Stimulated activated CD4-positive, alpha-beta T cell treated with anti-CD3 and anti-CD28 coated beads, Interleukin-1b, Interleukin-23, amount 100 ng/mL, for 1 hour (primary cell): ENCODE measurements at places on chromosomes 3 and 15.

DNA sequence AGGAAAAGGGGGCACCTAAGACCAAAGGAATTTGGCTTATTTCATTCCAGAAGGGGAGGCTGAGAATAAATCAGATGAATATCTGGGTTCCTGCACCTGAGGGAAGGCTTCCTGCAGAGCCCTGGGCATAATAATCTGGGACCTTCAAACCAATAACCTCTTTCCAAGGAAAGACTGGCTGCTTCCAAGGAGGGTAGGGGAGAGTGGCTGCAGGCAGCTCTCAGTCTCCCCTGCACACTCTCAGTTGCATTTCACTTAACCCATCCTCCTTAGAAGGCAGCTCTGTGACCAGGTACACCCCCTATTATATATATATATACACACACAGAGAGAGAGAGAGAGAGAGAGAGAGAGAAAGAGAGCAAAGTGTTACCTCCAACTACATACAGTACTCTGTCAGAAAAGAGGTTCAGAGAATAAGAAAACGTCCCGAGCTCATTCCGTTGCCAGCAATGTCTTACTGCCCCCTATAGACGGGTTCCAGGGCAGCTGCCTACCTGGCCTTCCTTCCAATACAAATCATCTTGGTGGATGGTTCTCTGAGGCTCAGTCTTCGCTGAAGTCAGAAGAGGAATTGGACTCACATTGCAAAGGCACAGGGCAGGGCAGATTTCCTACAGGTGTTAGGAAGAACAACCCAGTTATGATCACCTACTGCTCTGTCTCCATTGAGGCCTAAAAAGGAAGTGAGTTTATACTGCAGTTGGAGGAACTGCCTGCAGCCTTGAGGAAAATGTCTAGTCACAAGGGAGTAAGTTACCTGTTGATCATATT lies 26.1 kb downstream of the CAPN3 start:
- DNase-seq = no peak

GRCh38 chr3:24389108-24390090 lies 105.3 kb downstream of the THRB start:
- DNase-seq = no peak

DNA sequence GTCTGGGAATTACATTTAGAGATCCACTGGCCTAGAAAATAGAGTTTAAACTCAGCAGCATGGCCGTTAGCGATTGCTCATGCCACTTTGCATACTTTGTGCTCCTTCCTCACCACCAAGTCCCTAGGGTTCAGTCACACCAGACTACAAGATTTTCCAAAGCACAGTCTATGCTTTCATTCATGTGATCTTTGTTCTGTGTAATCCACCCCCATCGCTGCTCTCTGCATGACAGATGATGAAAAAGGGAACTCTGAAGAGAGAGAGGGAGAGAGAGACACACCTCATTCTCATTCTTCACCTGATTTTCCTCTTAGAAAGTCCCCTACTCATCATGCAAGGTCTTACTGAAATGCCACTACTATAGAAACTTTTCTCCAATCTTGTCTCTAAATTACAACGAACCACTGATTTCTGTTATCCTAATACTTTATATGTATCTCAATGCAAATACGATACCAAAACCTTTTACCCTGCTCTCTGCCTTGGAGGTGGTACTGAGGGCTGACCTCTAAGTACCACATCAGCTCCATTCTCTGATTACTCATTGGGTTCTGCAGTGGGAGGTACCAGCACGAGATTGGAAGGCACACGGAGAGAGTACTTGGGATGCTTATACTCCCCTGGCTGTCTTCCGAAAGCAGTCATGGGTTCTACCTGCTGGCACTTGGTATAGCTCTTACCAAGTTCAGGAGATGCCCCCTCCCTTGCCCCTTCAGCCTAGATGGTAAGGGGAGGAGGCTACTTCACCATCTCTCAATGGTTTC lies 1.1 kb upstream of the PARP15 start:
- DNase-seq = no peak

DNA sequence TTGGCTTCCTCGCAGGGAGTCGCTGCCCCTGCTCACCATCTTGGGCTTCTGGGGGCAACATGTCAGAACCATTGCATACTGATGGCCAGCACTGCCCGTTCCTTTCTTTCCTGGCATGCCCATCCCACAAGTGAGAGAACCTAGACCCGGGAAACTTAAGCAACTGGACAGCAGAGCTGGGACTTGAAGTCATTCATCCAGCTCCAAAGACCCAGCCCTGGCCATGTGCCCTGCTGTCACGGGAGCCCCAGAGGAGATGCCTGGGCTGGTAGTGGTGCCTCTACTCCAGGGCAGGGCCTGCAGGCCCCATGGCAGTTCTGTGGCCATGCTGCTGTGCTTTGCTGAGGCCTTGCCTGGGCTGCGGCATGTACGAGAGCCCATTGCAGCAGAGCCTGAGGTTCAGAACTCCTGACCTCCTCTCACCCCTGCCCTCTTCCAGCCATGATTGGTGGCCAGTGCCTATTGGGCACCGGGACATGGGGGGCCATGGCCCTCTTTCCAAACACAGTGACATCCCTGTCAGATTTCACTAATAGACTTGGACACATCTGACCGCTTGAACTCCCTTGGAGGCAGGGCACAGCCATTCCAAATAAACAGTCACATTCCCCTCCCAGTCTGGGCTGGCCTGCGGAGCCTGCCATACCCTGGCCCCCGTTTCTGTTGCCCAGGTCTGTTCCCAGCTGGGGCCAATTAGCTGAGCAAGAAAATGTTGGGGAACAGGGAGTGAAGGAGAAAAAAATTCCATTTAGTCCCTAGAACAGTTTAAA lies 115.9 kb downstream of the EEFSEC start:
- no peak for DNase-seq

DNA sequence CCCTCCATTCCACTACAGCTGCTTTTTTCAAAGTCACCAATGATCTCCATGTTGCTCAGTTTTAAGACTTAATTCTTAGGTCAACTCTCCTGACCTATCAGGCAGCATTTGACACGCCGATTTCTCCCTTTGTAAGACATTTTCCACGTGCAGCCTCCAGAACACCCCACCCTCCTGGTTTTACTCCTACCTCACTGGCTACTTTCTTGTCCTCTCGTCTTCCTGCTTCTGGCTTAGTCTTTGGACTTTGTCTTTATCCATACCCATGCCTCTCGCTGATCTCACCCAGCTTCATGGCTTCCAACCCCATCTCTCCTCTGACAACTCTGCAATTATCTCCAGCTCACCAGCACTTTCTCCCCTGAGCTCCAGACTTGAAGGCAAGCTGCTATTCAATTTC lies 99.3 kb upstream of the UMPS start:
- DNase-seq = no peak

DNA sequence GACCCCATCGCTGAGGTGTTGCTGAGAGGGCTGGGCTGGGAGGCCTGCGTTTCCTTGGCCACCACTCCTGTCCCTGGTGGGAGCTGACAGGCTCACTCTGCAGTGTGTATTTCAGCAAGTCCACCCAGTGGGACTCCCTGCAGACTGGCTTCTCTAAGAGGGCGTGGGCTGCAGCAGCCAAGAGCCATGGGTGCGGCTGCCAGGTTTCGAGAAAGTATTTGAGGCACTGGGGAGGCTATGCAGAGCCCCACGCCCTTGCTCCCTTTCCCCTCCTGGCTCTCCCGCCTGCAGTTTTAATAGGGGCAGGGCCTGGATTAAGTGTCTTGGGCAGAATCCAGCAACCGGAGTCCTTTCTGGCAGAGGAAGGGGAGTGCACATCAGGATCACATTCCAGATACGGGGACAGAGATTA lies 242.1 kb downstream of the THSD4 start:
- no peak for DNase-seq

- no peak for DNase-seq
Measured at GRCh38 chr3:47421741-47422649, 41.2 kb downstream of the PTPN23 start.

DNA sequence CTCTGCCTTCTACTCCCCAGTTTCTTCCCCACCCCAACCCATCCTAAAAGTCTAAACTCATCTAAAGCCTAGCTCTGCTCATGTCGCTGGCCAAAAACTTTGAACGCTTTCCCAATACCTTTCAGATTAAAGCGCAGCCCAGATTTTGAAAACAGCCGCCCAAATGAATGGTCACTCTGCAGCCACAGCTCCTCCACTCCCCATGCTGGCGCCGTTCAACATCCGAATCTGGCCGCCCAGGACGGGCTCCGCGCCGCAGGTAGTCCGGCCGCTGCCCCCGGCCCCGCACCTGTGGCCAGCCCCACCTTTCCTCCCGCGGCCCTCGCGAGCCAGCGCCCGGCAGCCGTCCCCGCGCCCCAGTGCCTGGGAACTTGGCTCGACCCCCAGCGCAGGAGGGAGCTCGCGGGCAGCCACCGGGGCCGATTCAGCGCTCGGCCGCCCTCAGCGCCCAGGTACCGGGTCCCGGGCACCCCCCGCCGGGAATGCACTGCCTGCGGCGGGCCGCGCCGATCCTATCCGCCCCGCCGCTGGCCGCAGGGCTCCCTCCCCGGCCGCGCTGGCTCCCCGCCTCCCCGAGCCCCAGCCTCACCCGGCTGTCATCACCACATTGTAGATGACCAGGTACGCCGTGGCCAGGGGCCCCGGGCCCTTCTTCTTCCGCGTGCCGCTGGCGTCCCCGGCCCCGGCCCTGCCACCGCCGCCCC lies 417 bp downstream of the HACD2 start:
- no peak for DNase-seq

DNA sequence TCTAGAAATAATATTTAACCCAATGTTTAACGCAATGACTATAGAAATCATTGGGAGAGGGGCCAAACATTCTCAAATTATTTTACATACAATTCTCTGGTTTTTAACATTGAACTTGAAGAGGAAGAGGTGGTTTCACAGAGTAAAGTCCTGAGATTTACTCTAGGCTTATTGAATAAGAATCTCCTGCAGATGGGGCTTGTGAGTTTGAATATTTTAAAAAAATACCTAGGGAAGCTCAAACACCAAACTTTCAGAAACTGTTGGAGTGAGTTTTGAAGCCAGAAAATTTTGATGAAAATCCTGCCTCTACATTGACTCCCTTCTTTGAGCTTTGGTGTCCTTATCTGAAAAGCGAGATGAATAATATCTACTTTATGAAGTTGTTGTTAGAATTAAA lies 906.6 kb downstream of the TUSC7 start:
- no peak for DNase-seq

- no peak for DNase-seq
Measured at GRCh38 chr3:146308682-146309081, 57.8 kb upstream of the PLSCR4 start.

DNA sequence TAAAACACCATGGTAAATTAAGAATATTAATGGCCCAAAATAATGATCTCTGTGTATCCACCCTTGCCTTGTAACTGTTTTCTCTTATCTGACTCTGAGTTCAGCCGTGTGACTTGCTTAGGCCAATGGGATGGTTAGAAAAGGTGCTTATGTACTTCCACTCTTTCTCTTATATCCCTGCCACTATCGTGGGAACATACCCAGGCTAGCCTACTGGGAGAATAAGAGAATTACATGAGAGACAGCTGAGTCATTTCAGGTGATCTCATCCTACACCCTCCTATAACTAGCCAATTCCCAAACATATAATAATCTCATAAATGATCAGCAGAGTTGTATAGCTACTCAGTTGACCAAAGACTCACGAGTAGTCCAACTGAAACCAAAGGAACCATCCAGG lies 98.3 kb upstream of the ABI3BP start:
- no peak for DNase-seq

DNA sequence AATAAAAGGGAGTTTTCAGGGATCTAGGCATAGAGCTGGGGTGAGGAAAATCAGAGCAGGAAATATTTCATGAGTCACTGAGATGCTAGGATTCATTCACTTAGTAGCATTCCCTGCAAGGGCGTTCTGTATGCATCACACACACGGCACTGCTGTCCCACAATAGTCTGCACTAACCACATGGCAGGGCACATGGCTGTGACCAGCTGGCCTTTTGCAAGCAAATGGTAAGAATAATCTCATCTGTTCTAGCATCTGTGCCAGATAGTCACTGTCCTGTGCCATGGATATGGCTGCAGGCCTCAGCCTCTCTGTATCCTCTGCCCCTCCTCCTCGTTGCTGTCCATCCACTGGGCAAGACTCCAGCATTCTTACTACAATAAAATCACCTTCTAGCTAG lies 37.8 kb downstream of the BOC start:
- DNase-seq = no peak

DNA sequence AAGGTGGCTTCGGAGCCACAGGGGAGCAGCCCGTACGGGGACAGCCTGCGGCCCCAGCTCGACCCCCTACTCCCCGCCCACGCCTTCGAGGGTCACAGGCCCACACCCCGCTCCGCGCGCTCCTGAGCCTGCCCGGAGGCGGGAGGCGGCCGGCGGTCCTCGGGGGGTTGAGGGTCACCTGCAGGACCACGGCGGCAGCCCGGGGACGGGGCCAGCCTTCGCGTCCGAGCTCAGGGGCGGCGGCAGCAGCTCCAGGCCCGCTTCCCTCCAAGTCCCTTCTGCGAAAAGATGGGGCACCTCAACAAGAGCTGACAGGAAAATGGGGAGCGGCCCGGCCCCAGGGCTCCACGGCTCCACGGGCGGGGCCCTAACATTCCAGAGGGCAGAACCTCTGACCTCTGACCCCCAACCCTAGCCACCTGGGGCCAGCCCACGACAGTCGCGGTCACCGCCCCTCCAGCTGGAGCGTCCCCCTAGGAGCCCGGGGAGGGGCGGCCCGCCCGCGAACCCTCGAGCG lies 428 bp downstream of the LYSMD4 start:
- DNase-seq = no peak

DNA sequence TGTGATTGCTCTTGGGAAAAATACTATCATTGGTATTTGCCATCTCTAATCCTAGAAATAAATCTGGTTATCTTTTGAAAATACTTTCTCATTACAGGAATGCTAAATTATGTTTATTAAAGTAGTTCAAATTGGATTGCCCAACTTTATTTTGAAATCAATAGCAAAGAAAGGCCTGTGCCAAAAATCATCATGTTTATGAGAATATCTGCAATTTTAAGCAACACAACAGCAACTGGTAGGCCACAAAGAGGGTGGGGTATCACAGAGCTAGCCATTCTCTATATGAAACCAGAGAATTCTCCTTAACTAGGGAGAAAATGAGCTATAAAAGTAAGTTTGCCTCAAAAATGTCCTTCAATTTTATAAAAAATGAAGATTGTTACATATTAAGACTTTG lies 11.9 kb upstream of the TM4SF19 start:
- DNase-seq = no peak

GRCh38 chr3:189308608-189309007 lies 136.8 kb downstream of the TPRG1 start:
- DNase-seq = no peak

DNA sequence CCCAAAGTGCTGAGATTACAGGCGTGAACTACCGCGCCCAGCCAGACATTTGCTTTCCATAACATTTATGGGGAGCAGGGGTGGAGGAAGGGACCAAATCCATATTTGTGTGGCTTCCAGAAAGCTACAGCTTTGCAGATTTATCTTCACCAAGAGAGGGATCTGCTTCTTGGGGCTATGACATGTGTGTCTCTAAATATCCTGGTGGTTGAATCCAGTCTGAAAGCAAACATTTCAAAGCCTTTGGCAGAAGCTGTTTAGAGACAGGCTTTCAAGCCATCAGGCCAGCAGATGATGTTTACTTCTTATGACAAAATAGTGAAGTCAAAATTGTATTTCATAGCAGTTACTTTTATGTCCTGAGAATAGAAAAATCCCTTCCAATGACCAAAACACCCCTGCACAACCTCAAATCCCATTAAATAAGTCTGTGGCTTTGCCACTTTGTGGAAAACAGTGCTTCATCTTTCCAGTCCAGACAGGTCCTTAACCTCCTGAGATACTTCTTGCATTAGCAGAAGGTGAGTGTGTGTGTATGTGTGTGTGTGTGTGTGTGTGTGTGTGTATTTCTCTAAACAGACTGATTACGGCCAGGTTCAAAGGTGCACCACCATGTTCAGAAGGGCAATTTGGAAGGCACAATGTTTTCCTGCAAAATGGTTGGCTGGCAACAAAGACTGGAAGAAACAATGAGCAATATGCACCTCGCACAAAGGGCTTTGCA lies 191.4 kb upstream of the LRIG1 start:
- DNase-seq = no peak

GRCh38 chr3:35666888-35667287 lies 27.6 kb downstream of the ARPP21 start:
- DNase-seq = no peak
